ENCODE measurements at places on chromosomes 11 and 22.
A peak's percentile ranks its signal among the peaks of the same experiment; 100 is the strongest.

DNA sequence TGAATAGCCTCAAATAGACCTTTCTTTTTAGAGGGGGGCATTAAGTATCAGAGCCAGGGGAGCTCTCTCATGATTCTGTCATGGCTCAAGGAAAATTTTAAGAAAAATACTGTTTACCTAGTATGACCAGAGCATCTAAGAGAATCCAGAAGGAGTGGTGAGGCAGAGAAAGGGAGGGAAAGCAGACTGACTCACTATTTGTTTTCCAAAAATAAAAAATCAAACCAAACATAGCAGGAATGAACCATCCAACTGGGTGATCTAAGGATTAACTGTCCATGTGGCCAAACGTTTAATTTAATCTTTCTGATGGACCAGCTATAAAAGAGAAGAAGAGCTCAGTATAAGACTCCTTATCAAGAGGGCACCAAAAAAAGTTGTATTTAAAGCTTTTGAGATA is 70.8 kb downstream of the GAB2 start:
- no peak for DNase-seq

- no peak for DNase-seq
Measured at GRCh38 chr22:44442851-44443595, 55.0 kb downstream of the RTL6 start.

DNA sequence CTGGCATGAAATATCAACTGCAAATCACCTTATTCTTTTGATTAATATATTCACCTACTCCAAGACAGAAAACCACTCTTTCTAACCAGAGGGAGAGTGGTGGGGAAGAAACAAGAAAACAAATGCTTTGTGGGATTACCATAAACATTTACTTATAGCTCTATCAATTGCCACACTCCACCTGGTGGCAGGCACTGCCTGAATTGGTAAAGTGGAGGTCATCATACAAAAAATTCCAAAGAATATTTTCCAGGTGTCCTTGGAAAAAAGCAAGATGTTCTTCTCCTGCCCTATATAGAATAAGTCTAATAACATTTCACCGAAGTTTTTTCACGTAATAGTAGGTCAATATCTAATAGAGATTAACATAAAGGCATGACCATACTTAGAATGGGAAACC is 45.3 kb downstream of the PHF21A start:
- no peak for DNase-seq

DNA sequence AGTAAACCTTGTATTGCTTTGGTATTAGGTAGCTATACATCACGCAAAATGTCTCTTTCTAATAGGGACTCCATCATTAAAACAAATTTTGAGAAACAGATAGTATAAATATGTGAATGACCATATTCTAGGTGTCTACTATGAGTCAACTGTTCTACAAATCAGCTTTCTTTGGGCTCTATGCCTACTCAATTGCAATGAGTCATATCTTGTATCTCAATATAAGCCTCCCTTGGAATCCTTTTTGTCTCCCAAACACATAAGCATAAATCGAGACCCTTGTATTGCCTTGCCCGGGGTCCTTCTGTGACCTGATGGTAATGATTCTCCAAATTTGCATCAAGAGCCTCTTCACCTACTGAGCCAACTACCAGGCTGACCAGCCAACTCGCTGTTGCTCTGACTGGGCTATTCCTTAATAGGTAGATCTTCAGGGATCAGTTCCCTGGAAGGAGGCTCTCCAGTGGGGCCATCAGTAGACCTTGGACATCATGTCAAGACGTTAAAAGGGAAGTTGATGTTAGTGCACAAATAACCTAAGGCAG is 22.2 kb downstream of the BLID start:
- DNase-seq, result no peak

DNA sequence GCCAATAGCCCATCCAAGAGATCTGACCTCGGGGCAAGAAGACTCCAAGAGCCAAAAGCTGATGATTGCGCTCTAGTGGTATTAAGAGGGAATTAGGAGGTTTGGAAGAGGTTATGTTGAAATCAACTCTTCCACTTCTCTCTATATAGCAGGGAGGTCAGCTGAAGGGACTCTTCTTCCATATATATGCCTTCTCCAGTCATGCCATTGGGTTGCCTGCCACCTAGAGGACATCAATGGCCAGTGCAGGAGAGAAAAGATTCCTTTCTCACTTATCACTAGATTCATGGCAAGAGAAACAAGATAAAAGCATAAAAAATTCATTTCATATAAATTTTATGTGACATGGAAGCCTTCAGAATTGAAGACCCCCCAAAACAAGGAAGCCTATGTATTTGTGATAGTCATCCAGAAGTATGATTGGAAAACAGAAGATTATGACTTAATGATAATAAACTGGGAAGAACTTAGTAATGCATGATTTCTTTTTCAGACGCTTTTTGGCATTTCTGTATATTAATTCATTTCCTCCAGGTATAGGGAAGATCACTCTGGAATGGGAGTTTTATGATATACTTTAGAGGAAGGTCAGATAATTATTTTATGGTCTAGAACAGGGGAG is 435.1 kb upstream of the DDI1 start:
- DNase-seq, result peak; percentile 78

DNA sequence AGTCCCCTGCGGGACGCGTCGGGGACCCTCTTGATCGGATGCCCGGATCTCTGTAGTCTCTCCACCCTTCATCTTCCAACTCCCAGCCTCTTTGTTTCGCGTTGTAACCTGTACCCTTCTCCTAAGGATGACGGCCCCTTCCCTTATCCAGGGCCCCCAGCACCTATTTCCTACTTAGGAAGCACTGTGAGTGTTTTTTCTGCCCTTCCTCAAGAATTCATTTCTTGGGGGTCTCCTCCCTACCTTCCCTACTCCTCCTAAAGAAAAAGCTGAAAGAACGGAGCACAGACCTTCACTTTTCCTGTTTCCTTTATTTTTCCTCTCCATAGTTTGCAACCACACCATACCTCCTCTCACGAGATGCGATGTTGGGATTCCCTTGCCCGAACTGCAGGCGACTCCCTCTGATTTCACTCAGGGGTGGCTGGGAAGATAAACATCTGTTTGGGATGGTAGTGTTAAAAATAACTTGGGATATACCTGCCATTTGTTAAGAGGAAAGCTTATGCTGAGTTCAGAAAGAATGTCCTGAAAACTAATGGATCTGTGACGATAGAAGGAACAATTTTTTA is 593 bp downstream of the FAM118B start:
- DNase-seq, result no peak

- peak; percentile 4 for DNase-seq
Measured at GRCh38 chr11:36792996-36793914, 195.2 kb upstream of the RAG2 start.

DNA sequence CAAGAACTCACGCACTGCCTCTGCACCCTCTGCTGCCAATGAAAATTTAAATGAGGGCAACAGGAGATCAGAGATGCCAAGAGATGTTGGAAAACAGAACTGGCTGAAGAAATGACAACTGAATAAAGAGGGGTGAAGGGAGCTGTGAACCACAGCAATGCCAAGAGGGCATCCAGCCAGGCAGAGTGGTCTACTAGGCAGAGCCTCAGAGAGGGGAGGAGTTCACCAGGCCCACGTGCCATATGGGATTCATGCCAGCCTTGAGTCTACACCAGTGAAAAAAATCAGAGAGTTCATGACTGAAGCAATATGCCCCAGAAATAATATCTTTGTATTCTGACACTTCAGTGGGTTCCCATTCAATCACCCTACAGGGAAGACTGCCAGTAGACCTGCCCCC is 4.4 kb downstream of the APOL2 start:
- DNase-seq, result no peak

DNA sequence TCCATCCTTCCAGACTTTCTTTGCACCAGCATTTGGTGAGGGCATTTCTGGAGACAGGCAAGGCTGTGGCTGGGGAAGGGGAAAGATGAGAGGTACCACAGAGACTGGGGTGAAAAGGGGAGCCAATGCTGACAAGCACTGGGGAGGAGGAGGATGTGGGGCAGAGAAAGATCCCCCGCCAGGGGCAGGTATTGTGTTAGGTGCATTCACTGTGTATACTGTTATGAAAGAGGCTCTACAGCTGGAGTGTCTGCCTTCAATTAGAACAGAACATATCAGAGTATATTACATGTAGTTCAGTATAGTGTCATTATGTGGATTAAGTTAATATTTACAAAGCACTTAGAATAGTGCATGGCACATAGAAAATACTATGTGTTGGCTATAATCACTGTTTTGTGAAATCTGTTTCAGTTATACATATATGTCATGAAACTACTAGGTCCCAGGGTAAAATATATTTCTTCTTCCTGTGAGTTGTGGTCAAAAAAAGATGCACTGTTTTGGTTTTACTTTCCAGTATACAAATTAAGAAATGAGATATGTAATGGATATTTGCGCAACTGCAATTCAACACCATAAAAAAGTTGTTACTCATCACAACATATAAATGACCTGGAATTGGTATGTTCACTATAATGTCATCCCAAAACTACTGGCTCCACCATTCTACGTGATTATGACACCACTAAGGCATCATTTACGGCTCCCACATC is 8.4 kb downstream of the MSANTD2 start:
- DNase-seq, result no peak

- no peak for DNase-seq
Measured at GRCh38 chr22:50361688-50362087, 18.6 kb downstream of the PPP6R2 start.

GRCh38 chr11:96134602-96135001 is 208.4 kb downstream of the MAML2 start:
- DNase-seq, result no peak

GRCh38 chr11:33753304-33753967 is 17.2 kb upstream of the CD59 start:
- DNase-seq, result no peak

GRCh38 chr11:111047374-111047773 is 198.2 kb upstream of the POU2AF2 start:
- no peak for DNase-seq

- no peak for DNase-seq
Measured at GRCh38 chr22:47301820-47302475, 539.5 kb downstream of the TBC1D22A start.

DNA sequence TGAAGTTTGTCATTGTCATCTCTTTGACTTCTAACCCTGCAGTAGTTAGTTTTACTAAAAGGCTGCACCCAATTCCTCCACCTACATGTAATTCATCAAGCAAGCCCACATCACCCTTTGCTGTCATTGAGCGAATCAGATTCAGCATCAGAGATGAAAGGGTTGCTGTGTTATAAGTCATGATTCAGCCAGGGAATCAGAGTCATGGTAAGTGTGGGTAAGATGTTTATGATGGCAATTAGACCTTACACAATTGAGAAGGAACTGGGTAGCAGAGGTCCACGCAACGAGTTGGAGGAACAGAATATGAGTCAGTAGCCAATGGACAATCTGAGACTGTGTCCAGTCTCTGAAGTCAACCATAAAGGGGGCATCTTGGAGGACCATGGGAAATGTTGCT is 162.8 kb upstream of the SNX19 start:
- no peak for DNase-seq

- no peak for DNase-seq
Measured at GRCh38 chr22:19687561-19688300, 26.6 kb upstream of the SEPTIN5 start.

DNA sequence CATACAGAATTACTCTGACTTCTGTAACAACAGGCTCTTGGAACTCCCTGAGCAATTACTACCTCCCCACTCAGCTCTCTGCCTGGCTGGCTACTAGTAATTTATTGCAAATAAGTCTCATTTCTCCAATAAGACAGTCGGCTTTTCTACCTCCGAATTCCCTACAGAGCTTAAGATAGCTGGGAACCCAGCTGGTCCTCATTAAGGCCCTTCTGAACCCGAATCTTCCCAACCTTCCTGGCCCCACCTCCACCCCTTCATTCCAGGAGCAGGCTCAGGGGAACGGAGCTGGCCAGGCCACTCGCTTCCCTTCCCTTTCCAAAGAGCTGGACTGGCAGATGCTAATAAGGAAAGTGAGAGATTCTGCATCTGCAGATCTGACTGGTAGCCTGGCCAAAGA is 21.6 kb downstream of the TMPRSS5 start:
- no peak for DNase-seq

DNA sequence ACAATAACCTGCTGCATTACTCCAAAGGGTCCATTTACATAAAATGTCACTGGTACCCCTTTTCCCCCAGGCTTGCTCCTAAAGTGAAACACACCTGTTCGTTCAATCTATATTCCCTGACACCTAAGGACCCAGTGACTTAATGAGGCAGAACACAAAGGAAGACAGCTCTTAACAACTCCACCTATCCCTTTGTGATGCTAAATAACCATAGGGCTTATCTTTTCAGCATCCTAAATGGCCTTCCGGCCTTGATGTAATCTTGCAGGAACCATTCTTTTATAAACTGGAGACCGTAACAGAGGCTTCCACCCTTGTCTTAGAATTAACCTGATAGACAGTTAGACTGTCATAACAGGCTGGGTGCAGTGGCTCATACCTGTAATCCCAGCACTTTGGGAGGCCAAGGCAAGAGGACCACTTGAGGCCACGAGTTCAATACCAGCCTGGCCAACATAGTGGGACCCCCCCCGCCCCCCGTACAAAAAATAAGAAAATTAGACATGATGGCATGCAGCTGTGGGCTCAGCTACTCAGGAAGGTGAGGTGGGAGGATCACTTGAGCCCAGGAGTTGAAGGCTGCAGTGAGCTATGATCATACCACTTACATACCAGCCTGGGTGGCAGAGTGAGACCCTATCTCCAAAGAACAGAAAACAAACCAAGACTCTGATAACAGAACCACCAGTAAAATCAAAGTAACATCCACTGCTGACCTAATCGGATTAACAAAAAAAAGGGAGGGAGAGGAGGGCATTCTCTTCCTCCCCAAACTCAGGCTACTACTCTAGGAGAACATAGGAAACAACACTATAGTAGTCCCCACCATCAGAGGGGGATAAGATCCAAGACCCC is 5.1 kb downstream of the CHEK2 start:
- peak; percentile 1 for DNase-seq

- DNase-seq, result no peak
Measured at GRCh38 chr11:76424379-76424778, 20.4 kb upstream of the EMSY start.

- peak; percentile 45 for DNase-seq
Measured at GRCh38 chr22:19176175-19176643, 2.3 kb downstream of the SLC25A1 start.

- DNase-seq, result peak; percentile 15
Measured at GRCh38 chr11:106585061-106585460, 433.2 kb downstream of the GUCY1A2 start.

- DNase-seq, result peak; percentile 61
Measured at GRCh38 chr11:67372993-67373647, at the start of gene CLCF1. TSS of gene CLCF1 (minus strand) at chr11:67373598. CDS start at chr11:67373539, 59 bp downstream.

DNA sequence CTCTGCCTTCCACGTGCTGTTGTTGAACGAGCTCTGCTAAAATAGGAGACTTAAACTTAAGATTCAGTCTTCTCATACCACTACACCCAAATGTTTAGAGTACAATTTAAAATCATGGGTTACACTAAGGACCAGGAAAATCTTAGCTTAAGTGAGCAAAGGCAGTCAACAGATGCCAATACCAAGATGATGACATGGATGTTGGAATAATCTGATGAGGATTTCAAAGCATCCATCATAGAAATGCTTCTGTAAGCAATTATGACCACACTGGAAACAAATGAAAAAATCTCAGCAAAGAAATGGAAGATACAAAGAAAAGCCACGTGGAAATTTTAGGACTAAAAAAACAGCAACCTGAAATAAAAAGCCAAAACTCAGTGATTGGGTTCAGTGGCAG is 109.8 kb downstream of the ATXN10 start:
- DNase-seq, result no peak
